Mesenchymal stem cell (in vitro differentiated cells and primary cell): ENCODE measurements at places on chromosomes 2 and 18.

GRCh38 chr2:101622210-101623030 lies 75.1 kb upstream of the MAP4K4 start:
- no peak for DNase-seq

- DNase-seq = no peak
These were observed 170.6 kb downstream of the TWIST2 start for GRCh38 chr2:239018271-239019182.

GRCh38 chr2:64730551-64731262 lies 77.0 kb upstream of the SERTAD2 start:
- peak; percentile 91 for DNase-seq

GRCh38 chr2:1546023-1546591 lies 132.8 kb downstream of the TPO start:
- DNase-seq = peak; percentile 56

DNA sequence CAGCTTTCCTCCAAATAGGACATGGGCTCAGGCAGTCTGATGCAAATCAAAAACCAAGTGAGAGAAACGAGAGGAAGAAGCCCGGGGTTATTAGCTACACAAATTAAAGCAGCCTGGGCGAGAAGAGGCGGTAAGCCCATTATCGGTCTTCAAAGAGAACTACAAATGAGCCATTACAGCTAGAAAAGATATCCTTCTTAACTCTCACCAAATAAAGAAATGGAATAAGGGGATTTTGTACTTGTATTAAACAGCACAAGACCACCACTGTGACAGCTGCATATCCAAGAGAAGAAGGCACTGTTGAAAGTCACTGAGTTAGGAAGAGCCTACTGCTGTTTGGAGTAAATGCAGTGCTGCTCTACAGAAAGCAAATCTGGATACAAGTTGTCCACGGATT lies 32.6 kb downstream of the STAT1 start:
- no peak for DNase-seq

GRCh38 chr18:54647176-54647575 lies 56.1 kb downstream of the DYNAP start:
- peak; percentile 13 for DNase-seq

DNA sequence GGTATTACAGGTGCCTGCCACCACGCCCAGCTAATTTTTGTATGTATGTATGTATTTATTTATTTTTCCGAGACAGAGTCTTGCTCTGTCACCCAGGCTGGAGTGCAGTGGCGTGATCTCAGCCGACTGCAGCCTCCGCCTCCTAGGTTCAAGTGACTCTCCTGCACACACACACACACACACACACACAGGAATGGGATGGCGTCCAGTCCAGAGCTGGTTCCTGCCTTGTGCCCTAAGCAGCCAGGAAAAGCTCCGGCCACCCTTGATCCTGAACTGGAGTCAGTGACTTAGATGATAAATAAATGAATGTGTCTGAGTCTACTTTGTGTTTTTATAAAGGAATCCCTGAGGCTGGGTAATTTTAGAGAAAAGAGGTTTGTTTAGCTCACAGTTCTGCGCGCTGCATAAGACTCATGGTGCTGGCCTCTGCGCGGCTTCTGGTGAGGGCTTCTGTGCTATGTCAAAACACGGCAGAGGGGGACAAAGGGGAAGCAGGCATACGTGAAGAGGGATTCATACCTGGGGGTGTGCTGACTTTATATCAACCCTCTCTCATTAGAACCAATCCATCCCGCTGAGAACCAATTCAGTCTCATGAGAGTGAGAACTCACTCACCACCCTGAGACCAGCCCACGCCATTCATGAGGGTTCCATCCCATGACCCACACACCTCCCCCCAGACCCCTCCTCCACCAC lies 59.7 kb upstream of the PHLPP1 start:
- DNase-seq = no peak

DNA sequence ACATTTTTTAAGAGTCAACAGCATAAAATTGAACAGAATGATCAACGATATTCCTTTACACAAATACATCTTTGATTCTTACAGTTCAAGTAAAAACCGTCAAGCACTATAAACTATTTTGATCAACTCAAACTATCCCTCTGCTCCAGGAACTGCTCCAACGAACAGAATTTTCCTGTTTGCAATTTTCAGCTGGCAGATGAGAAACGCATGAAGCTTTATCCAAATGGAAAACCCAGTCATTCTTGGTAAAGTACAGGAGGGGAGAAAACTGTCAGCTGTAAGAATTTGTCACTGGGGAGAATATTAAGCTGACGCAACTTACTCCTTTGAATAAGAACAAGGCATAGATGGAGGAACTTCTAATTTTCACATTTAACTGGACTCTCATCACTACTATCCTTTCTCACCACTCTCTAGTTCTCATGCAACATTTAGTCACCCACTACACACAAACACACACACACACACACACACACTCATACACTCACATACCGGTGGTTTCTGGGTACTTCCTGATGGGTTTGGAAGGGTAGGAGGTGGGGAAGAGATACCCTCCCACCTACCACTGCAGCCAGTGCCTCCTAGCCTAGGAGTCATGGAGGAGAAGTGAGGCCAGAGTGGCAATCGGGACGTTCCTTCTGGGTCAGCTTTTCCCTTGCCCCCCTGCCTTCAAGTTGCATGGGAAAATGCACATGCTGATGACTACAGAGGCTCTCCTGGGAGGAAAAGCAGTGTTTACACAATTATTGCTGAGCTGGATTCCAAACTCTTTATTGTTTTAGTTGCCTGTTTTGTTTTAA lies 54.0 kb upstream of the SPATS2L start:
- DNase-seq = peak; percentile 95

DNA sequence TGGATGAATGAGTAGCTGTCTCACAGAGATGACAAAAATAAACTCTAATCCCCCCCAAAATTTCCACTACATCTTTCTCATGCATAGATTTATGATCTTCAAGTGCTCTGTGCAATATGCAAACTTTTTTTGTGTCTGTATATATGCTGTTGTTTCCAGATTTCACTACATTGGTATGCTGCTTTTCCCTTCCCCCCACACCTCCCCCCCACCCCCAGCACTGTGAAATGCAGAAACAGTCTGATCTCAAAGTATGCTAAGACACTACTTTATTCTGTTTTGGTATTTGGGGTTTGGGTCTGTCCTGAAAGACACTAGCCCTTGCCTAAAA lies 524 bp upstream of the KLHL14 start:
- DNase-seq = peak; percentile 25

GRCh38 chr2:30321466-30321865 lies 90.1 kb downstream of the LBH start:
- peak; percentile 26 for DNase-seq

DNA sequence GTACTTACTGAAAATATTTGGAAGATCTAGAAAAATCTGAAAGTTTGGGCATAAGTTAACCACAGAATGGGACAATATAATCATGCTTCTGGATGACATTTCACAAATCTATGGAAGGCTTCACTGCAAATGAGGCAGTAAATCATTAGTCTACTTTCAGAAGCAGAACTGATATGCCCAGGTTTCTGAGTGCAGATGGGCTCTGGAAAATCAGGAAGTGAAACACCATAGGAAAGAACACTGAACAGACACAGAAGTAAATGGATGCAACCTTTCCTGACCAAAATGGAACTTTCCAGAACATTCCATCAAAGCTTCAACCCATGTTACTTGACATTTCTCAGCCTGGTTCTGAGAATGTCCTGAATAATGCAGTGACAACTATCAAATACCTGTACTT lies 55.1 kb downstream of the KCNG3 start:
- DNase-seq = no peak

GRCh38 chr2:71466301-71467179 lies 13.2 kb downstream of the DYSF start:
- peak; percentile 46 for DNase-seq

DNA sequence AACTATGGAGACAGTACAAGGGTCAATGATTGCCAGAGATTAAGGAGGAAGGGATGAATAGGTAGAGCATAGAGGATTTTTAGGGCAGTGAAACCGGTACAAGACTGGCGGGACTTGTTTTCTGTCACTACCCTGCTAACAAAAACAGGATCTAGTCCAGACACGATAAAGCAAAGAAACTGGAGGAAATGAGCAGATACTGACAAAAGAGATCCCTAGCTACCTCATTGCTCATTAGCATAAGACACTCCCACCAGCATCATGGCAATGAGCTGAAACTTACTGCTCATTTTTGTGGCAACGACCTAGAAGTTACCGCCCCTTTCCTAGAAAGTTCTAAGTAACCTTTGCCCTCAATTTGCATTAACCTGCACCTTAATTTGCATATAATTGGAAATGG lies 131.2 kb downstream of the ETAA1 start:
- no peak for DNase-seq

- no peak for DNase-seq
These were observed 852.4 kb upstream of the ACVR2A start for GRCh38 chr2:146992466-146992865.

DNA sequence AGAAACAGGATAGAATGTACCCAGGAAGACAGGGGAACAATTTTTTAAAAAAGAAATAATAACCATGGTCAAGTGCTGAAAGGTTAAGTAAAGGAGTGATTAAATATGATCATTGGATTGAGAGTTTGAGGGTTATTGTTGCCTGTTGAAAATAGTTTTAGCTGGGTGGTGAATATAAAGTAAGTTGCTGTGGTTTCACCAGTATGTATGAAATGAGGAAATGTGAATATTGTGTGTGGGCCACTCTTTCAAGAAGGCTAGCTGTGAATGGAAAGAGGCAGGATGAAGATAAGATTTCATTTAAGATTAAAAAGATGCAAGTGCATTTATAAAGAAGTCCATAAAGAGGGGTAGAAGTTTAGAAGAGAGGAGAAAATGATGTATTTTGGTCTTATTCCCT lies 53.8 kb downstream of the GULP1 start:
- DNase-seq = no peak
